ENCODE measurements at places on chromosomes 4 and X.

DNA sequence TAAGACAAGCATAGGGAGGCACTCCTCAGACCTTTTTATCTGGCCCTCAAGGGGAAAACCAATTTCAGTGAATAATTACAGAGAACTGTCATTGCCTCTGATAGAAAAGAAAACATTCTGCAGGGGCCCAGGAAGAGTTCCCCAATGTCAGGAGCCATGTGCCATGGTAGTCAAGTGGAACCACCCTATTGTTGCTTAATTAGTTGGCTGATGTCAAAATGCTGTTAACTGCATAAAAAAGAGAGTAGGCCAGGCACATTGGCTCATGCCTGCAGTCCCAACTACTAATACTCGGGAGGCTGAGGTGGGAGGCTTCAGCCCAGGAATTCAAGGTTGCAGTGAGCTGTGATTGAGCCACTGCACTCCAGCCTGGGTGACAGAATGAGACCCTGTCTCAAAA is 28.6 kb upstream of the OGT start:
- no peak for DNase-seq

- no peak for DNase-seq
Observed at GRCh38 chr4:175834312-175834672, 22.2 kb upstream of the GPM6A start.

DNA sequence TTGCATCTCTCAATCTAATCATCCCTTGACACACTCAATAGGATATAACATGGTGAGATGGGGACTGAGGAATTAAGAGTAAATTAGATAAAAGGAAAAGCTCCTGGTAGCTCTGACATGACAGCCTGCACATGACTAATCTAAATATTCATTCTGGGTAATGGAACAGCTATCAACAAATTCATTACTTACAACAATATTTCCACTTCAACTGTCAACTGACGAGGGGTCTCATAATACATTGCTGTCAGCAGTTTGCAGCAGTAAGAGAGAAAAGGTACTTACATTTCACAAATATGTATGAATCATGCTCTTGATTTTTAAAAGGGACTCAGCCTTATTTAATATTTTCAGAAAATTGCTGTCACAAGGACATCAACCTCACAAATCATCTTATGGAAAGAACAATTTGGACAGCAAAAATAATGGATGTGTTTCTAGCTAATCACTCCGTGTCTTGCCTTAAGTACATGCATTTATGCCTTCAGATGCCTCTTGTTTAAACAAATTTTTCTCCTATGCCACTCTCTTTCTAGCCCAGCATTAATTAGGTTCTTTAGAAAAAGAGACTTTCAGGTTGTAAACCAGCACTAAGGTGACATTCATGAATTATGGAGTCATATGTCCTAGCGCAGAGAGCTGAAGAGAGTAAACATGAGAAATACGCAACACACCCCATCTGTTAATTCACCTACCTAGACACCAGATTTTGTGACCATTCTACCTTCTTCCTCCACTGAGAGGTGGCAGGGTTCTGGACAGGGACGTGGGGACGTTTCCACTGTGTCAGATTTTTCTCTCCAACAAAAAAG is 99.6 kb upstream of the TMEM150C start:
- peak; percentile 59 for DNase-seq

GRCh38 chr4:109067508-109068235 is 234.8 kb downstream of the COL25A1 start:
- no peak for DNase-seq

DNA sequence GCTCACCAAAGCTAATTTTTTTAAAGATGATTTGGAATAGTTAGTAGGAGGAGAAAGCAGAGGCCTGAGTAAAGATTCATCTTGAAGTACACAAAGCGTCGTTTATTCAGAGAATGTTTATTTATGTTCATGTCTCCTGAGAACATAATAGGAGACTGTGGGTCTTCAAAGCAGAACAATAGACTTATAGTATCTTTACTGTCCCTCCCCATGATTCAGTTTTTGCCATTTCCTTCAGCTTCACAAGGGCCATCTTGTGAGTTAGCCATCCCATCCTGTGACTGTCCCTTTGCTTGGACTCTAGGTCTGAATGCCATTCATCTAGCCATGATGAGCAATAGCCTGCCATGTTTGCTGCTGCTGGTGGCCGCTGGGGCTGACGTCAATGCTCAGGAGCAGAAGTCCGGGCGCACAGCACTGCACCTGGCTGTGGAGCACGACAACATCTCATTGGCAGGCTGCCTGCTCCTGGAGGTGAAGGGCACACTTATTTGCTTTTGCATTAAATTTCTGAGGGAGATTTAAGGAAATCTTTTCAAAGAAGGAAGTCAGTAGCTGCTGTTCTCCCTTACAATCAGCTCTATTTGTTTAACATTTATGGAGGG is 105.8 kb downstream of the NFKB1 start:
- no peak for DNase-seq

GRCh38 chr4:57080781-57081650 is 29.2 kb downstream of the IGFBP7 start:
- no peak for DNase-seq

DNA sequence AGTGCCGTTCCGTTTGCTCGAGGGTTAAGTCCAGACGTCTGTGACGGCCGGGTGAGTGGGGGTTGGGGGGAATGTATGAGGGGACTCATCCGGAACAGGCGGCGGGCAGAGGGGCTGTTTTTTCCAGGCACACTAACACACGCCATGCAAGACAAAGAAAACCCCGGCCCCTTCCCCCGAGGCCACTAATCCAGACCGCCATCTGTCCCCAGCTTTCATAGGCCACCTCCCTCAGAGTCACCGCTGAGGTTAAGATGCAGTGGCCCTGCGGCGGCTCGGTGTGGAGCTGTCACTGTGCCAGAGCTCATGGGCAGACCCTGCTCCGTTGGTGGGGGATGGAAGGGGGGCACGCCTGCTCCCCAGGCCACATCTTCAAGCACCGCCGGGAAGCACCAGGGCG is 34.1 kb downstream of the SORCS2 start:
- no peak for DNase-seq

- no peak for DNase-seq
Observed at GRCh38 chr4:2362266-2363055, 56.0 kb downstream of the ZFYVE28 start.

- no peak for DNase-seq
Observed at GRCh38 chr4:165663411-165663810, 209.6 kb upstream of the TLL1 start.

DNA sequence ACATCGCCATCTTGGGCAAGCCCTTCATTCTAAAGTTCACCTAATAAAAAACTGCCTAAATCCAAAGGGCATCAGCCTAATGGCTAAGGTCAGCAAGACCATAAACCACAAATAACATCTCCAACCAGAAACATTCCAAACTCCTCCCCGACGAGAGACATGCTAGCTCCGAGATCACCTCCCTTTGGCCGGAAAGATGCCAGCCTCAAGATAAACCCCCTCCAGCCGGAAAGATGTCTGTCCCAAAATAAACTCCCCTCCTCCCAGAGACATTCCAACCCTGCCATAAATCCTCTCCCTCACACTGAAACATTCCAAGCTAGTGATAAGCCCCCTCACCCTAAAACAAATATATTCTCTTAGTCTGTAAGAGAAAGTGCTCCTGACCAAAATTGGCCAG is 13.3 kb upstream of the DYNLT3 start:
- DNase-seq = no peak

- DNase-seq = no peak
Observed at GRCh38 chr4:8495803-8496202, 55.2 kb downstream of the TRMT44 start.

GRCh38 chr4:1868293-1868692 is 2.9 kb upstream of the NSD2 start:
- DNase-seq = no peak

- no peak for DNase-seq
Observed at GRCh38 chr4:106418444-106418843, 49.9 kb upstream of the GIMD1 start.

DNA sequence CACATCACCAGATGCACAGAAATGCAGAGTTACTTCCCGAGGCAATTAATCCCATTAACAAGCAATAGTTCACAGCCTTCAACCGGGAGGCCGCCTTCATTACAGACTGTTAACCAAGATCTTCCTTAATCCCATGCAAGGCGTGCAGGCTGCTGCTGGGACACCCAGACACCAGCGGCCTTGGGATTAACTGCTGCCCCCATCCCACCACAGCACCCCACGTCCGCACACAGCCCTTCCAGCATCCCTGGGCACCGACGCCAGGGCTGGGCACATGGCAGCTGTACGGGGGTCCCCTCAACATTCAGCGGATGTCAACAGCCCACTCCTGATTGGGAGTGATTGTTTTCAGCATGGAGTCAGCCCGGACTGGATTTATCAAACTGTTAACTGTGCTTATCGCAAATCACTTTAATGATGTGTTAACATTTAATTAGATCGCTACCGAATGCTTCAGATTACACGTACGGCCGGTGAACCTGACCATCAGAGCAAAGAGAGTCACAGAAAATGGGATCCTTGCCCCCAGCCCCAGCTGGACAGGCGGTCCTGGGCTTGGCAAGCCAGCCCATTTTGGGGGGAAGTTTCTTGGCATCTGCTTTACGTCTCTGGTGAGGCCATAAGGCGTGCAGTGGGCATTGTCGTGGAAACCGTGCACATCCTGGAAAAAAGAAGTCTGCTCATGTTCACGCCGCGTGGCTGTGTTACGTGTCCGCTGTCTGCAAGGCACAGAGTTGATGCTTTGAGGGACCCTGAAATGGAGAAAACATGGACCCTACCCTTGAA is 126.4 kb downstream of the HMX1 start:
- no peak for DNase-seq

DNA sequence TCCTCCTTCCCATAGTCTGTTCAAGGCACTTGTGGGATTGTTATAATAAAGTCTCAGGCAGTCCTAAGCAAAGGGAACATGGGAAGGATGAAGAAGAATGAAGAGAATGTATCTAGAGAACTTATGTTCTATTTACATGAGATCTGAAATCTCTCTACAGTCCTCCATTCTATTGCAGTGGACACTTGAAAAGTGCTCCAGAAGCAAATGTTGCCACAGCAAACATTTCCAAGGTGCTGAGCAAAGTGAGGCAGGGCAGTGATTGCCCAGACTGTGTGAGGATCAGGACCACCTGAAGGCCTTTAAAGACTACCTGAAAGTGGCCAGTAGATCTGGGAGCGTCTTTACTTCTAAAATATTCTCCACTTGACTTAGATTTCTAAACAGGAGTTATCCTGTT is 203.5 kb downstream of the RBM46 start:
- DNase-seq = no peak

DNA sequence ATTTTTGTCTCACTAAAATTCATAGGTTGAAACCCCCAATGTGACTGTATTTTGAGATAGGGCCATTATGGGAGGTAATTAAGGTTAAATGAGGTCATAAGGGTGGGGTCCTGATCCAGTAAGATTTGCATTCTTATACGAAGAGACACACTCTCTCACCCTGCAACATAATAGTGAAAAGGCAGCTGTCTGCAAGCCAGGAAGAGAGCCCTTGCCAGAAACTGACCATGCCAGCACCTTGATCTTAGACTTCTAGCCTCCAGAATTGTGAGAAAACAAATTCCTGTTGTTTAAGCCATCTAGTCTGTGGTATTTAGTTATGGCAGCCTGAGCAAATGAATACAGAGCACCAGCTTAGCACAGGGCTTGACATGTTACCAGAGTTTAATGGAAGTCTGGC is 17.5 kb upstream of the IGSF1 start:
- no peak for DNase-seq

GRCh38 chr4:156571146-156571545 is 400.5 kb downstream of the PDGFC start:
- DNase-seq = no peak

- DNase-seq = no peak
Observed at GRCh38 chr4:11209826-11210225, 218.9 kb downstream of the HS3ST1 start.

GRCh38 chr4:2306773-2307410 is 45.0 kb upstream of the MXD4 start:
- no peak for DNase-seq

- no peak for DNase-seq
Observed at GRCh38 chr4:10005632-10006031, 15.7 kb downstream of the SLC2A9 start.

DNA sequence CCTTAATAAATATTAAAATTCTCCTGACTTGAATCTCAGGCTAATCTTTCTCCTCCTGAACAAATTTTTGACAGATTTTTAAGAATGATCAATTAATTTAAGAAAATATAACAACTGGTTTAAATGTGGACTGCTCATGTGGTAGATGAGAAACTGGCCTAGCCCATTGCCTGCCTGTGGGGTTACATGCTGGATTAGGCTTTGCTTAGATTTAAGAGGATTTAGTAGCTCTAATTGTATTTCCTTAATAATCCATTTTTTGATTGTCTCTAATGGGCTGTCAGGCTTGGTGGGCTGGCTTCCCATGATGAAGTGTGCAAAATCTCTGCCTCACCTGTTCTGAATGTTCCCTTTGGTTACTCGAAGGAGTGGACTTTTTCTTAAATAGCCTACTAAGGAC is 27.8 kb upstream of the LIMCH1 start:
- DNase-seq = no peak

DNA sequence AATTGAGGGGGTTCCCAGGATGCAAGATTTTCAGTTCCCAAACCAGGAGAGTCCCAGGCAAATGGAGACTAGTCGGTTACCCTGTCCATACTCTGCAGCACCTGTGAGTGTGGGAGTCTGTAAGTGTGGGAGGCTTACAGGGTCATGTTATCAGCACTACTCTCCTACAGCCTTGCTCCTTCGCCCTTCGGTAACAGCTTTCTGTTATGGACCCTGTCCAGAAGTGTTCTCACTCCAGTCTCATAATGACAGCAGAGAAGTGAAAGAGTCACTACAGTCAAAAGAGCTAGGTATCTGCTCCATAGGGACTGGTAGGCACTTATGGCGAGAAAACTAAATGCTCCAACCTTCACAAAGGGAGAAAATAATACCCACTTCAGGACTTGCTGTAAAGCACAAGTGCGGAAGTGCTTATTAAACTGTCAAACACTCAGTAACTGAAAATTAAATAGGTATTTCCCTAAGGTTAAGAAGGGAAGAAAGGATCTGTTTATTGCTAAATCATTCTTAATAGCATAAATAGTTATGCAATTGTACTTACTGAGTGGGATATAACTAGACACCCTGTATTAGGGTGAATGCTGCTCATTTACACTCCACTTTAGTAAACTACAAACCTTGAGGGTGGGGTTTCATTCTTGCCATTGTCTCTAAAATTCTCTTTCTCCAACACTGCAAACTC is 2.7 kb upstream of the ADH7 start:
- DNase-seq = peak; percentile 54

DNA sequence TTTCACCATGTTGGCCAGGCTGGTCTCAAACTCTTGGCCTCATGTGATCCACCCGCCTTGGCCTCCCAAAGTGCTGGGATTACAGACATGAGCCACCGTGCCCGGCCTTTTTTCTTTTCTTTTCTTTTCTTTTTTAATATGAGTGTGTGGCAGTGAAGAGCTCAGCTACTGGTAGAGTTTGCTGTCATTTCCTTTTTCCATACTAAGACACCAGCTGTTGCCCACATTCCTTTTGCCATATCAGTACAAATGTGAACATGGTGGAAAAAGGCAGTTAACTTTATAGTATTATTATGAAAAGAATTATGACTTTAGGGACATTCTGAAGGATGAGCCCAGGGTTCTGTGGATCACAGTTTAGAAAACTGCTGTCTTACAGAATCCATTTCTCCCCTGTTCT is 69.8 kb downstream of the EGF start:
- no peak for DNase-seq

GRCh38 chr4:8276358-8277240 is 7.0 kb downstream of the HTRA3 start:
- DNase-seq = no peak
